Caki2 (cell line): ENCODE measurements at places on chromosomes 6 and 20.

DNA sequence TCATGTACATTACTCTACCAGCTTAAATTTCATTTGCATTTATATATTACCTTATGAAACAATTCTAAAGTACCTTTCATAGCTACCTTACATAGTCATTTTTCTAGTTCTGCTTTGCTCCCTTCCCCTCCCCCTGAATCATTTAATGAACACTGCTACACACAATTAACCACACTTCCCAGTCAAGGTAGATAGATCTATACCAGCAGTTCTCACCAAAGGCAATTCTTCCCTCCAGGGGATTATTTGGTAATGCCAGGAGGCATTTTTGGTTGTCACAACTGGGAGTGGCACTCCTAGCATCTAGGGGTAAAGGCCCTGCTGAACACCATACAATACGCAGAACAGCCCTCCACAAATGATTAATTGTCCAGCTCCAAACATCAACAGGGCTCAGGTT lies 143.9 kb upstream of the SHLD1 start:
- no peak for DNase-seq

- DNase-seq = no peak
Measured at GRCh38 chr6:96809119-96809518, 28.2 kb downstream of the GPR63 start.

DNA sequence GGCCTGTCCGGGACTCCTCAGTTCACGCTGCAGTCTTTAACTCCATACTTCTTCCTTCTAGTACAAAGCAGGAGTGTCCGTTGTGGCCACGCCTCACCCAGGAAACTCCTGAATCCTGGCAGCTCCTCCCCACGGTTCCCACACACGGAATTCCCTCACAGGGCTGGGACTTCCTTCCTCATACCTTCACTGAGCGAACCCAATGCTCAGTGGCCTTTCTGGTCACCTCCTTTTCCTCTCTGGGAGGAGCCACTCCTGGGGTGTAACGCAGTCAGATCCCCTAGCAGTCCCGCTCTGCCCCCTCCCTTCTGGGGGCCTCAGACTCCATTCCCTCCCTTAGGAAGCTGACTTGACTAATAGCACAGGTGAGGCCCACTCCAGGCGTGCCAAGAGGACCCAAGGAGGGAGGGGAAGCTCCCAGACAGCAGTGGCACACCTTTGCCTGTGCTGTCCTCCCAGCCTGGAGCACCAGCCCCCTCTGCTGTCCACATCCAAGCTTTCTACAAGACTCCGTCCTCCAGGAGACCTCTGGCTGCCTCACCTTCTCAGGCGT lies at the start of gene SLC52A3:
SLC52A3 (minus strand) TSS at position 75 of the 553 bp plus-strand sequence. CDS start 2,726 bp downstream, outside the sequence.
- peak; percentile 95 for DNase-seq

- DNase-seq = no peak
Measured at GRCh38 chr20:8320306-8320705, 188.2 kb downstream of the PLCB1 start.

DNA sequence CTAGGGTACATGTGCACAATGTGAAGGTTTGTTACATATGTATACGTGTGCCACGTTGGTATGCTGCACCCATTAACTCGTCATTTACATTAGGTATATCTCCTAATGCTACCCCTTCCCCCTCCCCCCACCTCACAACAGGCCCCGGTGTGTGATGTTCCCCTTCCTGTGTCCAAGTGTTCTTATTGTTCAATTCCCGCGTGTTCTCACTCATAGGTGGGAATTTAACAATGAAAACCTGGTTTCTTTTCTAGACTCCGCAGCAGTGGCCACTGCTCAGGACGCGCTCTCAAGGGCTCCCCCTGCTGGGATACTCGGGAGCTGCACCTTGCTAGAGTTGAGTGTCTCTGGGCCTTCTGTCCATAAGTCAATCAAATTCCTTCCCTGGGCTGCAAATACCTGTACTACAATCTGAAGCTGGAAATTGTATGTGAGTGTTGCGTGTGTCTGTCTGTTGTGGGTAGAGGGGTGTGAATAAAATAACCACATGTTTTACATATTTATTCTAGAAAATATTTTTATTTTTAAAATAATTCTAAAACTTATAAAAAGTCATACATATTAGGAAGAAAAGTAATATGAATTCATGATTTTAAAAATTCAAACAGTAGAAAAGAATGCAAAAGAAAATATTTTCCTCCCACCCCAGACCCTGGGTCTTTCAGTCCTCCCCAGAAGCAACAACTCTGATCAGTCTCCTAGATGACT lies 8.2 kb upstream of the CEP250 start:
- peak; percentile 71 for DNase-seq

DNA sequence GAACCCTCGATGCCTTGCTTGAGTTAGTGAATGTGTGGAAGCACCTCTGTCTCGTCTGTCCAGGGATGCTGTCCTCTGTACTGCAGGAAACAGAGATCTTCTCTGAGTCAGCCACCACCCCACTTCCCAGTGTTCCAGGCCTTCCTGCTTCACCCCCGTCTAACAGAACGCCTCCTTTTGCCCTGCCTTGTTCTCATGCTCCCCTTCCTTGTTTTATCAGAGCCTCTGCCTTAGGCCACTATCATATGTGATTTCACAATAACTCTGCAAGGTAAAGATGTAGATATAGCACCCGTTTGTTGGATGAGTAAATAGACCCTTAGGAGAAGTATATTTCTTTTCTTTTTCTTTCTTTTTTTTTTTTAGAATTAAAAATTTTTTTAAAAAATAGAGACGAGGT lies 106.7 kb upstream of the CLDN20 start:
- no peak for DNase-seq

DNA sequence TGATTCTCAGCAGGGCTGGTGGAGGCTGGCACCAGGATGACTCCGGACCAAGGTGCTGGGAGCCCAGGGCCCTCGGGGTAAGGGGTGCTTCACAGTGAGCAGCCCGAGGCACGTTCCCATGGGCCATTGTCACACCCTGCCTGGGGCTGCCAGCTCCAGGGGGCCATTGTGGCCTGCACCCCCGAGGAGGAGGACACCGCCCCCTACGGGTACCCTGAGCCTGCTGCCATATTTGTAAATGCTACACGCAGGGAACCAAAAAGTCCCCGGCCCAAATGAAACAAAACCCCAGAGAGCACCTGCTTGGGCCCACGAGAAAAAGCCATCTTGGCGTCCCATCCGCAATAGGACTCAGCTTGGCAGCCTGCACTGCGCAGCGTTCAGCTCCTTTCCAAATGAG lies 64.7 kb upstream of the GATA5 start:
- DNase-seq = no peak

- peak; percentile 42 for DNase-seq
Measured at GRCh38 chr20:22070610-22071058, 365.2 kb downstream of the PAX1 start.

- DNase-seq = no peak
Measured at GRCh38 chr6:157685596-157686280, 137.3 kb upstream of the SNX9 start.

DNA sequence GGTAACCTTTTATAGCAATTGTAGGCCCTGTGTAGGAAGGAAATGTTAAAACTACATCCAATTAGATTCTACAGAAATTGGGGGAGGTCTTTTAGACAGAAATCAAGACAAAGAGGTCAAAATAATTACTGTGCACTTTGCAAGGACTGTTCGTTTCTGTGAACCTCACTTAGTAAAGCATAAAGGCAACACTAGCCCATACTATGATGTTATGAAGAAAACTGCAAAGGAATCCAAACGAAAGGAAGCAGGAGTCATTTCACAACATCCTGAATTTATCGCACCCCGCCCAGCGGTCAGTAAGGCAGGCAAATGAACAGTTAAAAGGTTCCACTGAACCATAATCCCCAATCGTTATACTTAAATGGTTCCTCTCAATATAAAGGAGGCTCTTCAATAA lies 429.5 kb upstream of the ARID1B start:
- no peak for DNase-seq

GRCh38 chr20:63452821-63453523 lies 19.5 kb downstream of the KCNQ2 start:
- DNase-seq = no peak

GRCh38 chr6:139027620-139028182 lies 844 bp upstream of the ABRACL start:
- peak; percentile 56 for DNase-seq

DNA sequence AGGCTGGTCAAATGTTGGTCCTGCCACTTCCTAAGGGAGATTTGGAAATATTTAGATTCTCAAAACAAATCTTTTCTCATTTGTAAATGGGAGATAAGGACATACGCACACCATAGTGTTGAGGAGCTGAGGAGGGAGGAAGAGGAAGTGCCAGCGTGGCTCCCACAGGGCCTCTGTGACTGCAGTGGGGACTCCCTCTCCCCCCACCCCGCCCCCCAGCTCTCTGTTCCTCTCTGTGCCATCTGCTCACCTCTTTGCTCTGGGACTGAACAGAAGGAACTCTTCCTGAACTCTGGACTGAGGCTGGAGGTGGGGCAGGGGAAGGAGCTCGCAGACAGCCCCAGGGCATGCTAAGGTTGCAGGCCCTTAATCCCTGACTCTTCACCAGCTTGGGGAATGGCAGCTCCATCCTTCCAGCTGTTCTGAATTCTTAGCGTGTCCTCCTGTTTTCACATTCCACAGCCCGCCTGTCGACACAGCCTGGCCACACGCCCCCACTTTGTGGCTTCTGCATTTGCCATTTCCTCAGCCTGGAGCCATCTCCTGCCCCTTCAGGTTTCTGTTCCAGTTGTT lies 11.4 kb downstream of the DDX27 start:
- DNase-seq = no peak

GRCh38 chr20:58040447-58041290 lies 187.8 kb downstream of the ANKRD60 start:
- DNase-seq = no peak

DNA sequence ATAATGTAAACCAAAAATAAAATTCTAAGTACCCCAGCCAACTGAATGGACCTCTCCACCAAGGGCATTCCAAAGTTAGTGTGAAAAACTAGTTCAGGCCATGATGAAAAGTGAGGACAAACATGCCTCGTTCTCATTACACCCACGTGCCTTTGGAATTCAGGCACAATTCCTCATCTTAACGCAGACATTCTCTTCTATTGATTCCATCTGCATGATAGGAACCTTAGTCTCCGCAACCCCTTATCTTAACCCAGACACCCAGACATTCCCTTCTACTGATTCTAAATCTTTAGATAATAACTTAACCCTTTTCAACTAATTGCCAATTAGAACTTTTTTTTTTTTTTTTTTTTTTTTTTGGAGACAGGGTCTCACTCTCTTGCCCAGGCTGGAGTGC lies 7.6 kb upstream of the SERPINB6 start:
- DNase-seq = no peak

- no peak for DNase-seq
Measured at GRCh38 chr6:36692220-36692619, 5.4 kb upstream of the RAB44 start.

DNA sequence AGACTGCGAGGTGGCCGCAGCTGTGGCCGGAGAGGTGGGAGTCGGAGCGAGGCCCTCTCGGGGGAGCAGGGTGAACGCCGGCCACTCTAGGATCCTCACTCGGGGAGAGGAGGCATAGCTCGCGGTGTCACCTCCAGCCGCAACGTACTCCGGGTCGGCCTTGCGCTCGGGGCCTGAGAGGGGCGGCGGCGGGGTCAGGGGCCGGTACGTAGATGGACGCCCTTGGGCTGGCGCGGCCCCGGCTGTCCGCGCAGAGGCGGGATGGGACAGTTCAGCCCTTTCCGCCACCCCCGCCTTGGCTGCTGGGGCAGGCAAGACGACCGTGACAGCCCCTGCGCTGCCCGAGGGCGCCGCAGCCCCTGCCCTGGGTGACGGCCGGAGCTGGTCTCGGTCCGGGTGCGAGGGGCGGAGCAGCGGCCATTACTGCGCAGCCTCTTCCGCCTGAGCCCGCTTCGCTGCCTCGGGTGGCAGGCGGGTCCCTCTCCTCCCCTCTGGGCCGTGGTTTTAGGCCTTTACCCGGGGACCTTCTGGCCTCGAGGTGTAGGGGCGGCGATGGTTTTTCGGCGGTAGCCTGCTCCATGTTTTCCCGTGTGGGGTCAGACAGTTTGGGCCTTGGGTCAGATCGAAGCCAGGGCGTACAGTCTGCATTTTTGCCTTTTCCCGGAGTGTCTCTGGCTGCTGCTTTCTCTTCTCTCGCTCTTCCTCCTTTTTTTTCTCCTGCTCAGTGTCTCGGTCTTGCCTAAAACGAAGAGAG lies 405 bp downstream of the RNF146 start:
- DNase-seq = peak; percentile 77

- no peak for DNase-seq
Measured at GRCh38 chr20:33322456-33322855, 39.4 kb downstream of the BPIFB1 start.

GRCh38 chr6:11747021-11747420 lies 31.6 kb downstream of the ADTRP start:
- no peak for DNase-seq

- no peak for DNase-seq
Measured at GRCh38 chr6:89045576-89045975, 35.0 kb upstream of the PNRC1 start.

DNA sequence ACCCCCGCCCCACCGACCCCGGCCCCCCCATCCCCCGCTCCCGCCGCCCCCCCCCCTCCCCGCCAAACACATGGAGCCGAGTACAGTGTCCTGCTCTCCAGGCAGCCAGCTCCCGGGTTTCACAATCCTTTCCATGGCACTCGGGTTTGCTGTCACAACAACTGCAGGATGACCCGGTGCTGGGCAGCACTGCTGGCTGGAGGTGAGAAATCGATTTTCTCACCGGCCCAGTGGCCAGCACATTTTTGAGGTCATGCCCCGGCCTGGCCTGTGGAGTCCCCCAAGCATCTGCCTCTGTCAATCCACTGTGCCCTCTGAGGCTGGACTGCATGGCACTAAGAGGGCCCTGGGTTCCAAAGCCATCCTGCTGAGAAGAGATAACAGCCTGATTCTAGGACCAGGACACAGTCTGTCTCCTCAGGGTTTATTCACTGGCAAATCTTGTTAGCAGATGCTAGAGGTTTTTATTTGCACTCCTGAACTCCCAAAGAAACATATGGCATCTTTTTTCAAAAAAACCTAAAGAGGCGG lies 129.5 kb downstream of the NFATC2 start:
- DNase-seq = no peak

DNA sequence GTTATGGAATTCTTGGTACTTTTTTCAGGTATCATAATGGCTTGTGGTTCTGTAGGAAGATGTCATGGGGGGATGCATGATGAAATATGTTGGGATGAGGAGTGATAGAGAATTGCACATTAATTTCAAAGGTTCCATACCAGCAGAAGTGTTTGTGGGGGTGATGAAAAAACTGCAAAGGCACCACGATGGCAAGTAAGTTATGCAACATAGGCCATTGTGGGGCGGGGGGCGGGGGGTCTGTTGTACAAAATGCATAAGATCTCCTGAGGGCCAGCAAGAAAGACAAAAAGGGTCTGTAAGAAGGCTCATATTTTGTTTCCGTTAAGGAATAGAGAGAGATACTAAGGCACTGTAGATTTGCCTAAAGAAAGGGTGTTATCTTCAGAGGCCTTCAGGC lies 26.2 kb downstream of the PLEKHG1 start:
- DNase-seq = no peak

GRCh38 chr20:62927128-62927705 lies 912 bp upstream of the DIDO1 start:
- DNase-seq = no peak

- DNase-seq = no peak
Measured at GRCh38 chr20:41408986-41409385, 42.4 kb upstream of the EMILIN3 start.

- DNase-seq = no peak
Measured at GRCh38 chr6:168000198-168001028, 2.9 kb downstream of the KIF25 start.

- DNase-seq = no peak
Measured at GRCh38 chr6:75281653-75282052, 2.9 kb downstream of the TMEM30A start.

GRCh38 chr6:5208057-5208456 lies 52.7 kb downstream of the LYRM4 start:
- DNase-seq = no peak

- DNase-seq = no peak
Measured at GRCh38 chr20:1326031-1326930, 2.7 kb downstream of the SDCBP2 start.

GRCh38 chr6:4371207-4371921 lies 236.0 kb upstream of the ECI2 start:
- DNase-seq = no peak
